ENCODE measurements at places on chromosomes 5 and 9.

GRCh38 chr9:107350443-107350842 lies 67.4 kb downstream of the RAD23B start:
- no peak for DNase-seq

GRCh38 chr9:98879094-98879962 lies 64.4 kb upstream of the COL15A1 start:
- no peak for DNase-seq

GRCh38 chr9:14262827-14263226 lies 51.1 kb downstream of the NFIB start:
- no peak for DNase-seq

DNA sequence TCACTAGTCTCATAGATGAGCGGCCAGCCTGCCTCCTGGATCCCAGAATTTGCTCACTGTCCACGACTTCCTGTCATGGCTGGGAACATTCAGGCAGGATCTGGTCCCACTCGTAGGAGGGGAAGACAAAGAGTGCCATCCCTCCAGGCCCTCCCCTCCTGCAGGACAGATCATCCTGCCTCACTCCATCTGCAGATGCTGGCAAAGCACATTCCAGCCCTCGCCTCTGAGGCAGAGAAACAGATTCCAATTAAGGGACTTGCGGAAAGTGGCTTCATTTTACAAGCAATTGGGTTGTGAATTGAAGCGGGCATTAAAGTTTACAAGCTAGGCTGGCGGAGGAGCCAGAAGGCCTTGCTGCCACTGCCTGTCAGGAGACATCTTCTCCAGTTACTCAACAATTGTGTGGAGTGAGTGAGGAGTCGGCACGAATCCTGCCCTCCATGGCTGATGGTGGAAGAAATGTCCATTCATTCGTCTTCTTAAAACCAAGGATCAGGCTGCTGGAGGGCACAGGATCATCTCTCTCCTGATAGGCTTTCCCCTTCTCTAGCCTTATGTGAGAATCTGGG lies 41.8 kb upstream of the KCNMB1 start:
- DNase-seq: no peak

- no peak for DNase-seq
Observed at GRCh38 chr5:109062664-109063063, 315.0 kb downstream of the FER start.

DNA sequence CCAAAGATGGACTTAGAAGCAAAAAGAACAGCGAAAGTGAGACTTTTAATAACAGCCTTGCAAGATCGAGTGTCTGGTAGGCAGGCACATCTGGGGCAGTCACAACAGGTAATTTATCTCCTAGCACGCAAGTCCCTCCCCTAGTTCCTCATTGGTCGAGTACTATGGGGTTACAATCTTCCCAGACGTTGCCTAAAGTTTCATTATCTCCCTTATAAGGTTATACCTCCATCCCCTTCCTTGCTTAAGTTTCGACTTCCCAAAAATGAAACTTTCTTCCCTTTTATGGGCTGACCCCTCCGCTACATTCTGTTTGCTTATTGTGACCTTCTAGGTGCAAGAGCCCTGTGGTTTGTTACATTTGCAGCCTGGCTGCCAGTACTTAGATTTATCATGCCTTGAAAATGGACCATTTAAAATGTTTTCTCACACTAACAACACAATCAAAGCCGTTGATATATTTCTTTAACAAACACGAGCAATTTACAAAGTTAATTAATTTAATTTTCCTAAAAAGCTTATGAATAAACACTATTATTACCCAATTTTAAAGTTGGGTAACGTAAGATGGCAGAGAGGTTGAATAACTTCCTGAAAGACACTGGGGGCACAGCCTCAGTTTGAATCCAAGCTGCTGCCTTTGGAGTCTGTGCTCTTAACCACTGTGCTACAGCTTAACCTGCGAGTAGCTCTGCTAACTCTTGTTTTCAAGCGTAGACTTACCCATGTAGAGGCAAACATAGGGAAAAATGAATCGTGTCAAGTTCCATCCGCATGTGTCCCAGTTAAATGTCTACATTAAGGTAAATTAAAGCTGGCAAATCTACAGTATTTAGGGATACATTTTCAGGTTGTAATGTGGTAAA lies 91.7 kb downstream of the EDIL3 start:
- DNase-seq: no peak

DNA sequence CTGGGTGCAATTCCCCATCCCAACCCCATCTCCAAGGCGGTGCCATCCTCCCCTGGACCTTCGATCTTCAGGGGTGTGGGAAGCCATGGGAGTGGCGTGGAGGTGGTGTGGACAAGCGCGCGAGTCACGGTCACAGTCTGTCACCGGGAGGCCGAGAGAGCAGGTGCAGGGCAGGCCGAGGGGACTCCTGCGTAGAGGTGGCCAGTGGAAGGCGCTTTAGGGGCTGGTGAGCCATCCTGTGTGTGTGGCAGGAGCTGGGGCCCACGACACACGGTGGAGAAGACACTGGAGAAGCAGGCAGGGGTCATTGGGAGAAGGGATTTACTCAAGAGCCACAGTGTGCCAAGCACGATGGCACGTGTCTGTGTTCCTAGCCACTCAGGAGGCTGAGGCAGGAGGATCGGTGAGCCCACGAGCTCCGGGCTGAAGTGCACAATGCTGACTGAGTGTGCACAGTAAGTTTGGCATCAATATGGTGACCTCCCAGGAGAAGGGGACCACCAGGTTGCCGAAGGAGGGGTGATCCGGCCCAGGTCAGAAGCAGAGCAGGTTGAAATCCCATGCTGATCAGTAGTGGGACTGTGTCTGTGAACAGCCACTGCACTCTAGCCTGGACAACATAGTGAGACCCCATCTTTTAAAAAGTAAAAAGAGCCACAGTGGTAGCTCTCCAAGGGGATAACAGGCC lies 145.1 kb upstream of the PHYKPL start:
- DNase-seq: no peak

- no peak for DNase-seq
Observed at GRCh38 chr5:98333921-98334320, 439.5 kb upstream of the RGMB start.

DNA sequence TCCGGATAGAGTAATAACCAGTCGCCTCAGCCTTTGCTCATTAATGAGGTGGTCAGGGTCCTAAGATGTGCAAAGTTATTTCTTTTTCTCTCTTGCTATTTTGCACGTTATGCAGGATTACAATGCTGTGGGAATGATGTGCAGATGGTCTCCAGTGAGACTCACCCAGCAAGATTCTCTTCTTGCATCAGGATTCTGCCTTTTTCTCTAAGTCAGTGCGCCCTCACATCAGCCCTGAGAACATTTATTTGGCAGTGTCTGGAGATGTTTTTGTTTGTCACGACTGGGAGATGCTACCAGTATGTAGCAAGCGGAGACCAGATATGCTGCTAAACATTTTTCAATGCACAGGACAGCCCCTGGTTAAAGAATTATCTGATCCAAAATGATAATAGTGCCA lies 280.3 kb upstream of the WWC1 start:
- DNase-seq: no peak

DNA sequence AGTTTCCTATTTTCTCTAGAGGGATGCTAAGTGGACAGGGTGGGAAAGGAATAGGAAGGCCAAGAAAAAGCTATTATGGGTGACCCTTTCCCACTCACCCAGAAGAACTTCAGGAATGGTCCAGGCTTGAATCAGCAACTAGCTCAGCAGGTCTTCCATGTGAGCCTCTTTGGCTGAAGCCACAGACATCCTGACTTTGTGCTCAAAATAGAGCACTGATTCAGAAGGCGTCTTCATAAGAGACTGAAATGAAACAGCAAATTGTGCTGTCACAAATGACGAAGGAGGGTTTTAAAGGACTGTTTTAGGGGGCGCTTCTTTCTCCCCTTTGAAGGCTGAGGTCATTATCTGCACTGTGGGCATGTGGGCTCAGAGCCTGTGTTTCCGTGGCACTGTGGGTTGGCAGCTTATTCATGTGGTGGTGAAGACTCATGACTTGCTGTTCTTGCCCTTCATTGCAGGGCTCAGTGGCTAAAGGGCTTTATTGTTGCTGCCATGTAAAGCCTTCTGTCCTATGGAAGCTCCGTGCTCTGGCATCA lies 65.8 kb upstream of the NFIL3 start:
- DNase-seq: no peak

GRCh38 chr5:137340881-137341280 lies 158.2 kb downstream of the SPOCK1 start:
- DNase-seq: no peak

GRCh38 chr9:84450029-84450428 lies 109.5 kb upstream of the SLC28A3 start:
- DNase-seq: no peak

DNA sequence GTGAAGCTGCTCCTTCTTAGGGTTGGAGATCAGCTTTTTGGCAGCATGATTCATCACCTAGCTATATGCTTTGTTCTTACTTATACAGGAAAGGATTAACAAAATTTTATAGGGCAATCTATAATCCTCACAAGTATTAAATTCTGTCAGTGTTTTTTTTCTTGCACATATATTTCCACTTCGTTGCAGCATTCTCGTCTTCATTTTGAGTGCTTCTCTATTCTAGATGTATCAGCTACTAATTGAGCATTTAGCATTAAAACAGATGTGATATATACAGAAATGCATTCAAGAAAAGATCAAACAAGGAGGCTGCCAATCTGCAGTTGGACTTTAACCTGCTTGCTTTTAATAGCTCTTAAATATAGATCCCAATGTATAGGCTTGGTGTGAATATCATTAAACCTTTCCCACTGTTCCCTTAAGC lies 3.6 kb upstream of the CTXN3 start:
- DNase-seq: no peak

- no peak for DNase-seq
Observed at GRCh38 chr9:126502417-126503332, 111.1 kb upstream of the LMX1B start.
